Central memory CD4-positive, alpha-beta T cell (primary cell): ENCODE measurements at places on chromosomes 5 and 9.

DNA sequence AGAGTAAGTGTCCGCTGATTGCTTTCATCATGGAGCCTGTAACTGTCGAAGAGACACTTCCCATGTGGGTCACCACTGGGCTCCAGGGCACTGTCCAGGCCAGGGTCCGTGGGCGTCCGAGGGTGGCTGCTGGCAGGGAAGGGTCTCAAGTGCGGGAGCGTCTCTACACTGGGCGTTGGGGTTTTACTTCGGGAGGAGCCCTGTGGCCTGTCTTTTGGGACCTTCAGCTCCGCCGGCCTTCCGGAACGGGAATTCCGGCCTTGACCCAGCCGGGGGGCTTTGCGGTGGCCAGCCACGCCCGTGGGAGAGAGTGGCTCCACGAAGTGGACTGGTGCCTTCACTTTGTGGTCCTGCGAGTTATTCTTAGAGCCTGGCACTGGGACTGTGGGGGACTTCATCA lies 86.2 kb downstream of the CAMSAP1 start:
- DNase-seq = no peak

GRCh38 chr9:68843239-68843638 lies 138.2 kb downstream of the PIP5K1B start:
- DNase-seq = no peak

DNA sequence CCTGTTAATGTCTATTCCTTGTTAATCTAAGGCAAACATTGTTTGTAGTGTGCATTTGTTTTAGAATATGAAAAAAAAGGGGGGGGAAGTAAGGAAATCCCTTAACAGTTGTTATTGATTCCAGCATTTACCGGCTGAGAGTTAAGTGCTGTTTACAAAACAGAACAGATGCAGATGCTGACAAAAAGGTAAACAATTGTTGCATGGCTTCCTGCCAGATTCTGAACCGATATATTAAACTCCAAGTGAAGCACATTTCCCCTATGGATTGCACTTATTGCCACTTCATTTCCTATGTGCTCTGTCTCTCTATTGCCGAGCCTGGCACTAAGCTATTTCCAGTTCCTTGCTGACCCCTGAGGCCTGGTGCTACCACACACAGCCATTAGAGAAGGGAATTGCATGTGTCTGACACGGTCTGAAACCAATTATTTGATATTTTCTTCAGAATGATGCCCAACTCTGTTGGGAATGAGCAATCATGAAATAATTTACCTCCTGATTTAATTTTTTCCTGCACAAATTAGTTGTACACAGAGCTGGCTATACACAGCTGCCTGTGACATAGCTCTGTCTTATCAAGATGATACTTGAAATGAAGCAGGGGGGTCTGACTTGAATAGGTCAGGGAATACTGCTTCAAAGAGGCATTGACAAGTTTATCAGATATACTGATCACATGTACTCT lies 109.8 kb downstream of the KIAA0825 start:
- no peak for DNase-seq

DNA sequence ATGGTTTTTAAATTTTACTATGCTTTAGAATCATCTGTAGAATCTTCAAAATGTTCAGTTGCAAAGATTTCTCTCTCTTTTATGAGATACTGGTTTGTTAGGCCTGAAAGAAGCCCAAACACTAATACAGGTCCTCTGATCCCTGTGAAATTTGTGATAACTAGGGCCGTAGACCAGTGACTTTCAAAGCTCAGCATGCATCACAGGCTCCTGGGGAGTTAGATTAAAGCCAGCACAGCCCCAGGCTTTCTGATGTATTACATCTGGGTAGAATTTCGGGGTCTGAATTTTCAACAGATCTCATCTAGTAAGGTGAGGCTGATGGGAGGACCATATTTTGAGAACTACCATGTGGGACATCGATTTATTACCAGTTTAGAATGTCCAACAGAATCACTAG lies 194.1 kb upstream of the PTPRD start:
- DNase-seq = no peak

- no peak for DNase-seq
Observed at GRCh38 chr9:137306850-137307254, 4.8 kb upstream of the NRARP start.

GRCh38 chr5:124459984-124460383 lies 286.5 kb downstream of the ZNF608 start:
- DNase-seq = no peak

GRCh38 chr9:31983895-31984294 lies 400.5 kb upstream of the ACO1 start:
- DNase-seq = no peak

DNA sequence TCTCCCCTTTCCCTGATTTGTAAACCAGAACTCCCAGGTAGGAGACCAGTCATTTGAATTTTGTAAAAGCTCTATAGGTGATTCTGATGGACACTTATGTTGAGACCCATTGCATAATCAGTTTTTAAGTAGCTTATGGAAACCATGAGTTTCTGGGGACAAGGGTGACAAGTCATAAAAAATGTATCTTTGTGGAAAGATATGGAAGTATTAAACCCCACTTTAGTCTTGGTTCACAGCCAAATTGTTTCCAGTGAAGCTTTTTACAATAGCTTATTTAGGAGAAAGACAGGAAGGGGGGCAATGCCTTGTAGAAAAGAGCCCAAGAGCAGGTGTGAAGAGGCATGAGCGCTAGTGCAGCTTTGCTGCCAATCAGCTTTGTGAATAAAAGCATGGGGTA lies 453 bp upstream of the CCL28 start:
- DNase-seq = no peak

- DNase-seq = no peak
Observed at GRCh38 chr9:19551124-19551929, 142.5 kb downstream of the ACER2 start.

DNA sequence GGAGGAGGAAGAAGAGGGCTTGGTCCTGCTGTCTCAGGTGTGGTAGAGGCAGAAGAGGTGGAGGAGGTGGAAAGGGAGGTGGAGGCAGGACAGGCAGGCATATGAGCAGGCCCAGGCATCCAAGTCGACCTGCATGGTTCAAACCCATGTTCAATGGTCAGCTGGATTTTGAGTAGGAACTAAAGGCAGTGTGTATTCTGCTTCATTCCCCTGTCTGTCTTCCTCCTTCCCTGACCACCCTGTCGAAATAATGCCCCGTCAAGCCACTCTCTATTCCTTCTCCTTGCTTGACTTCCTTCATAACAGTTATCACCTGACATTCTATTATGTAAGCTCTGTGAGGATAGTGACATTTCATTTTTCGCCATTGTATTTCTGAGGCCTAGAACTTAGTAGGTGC lies 34.8 kb downstream of the ATP6V0E1 start:
- DNase-seq = no peak

DNA sequence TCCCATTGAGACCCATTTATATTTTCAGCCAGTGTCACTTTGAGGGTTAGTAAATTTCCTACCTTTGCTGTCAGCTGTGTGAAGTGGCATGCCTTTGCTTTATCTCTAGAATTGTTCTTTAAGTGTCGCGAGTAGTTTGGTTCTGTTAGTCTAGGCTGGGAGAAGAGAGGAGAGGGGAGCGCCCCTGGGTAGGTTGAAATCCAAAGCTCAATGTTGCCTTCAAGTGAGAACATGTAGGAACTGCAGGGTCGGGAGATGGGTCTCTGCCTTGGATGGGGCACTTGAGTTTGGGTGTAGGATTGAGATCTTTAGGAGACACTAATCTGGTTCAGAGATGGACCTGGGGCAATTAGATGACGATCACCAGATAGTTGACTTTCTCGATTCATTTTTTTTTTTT lies 46.3 kb downstream of the STC2 start:
- no peak for DNase-seq

GRCh38 chr9:131013015-131013755 lies 4.2 kb downstream of the LAMC3 start:
- DNase-seq = no peak

DNA sequence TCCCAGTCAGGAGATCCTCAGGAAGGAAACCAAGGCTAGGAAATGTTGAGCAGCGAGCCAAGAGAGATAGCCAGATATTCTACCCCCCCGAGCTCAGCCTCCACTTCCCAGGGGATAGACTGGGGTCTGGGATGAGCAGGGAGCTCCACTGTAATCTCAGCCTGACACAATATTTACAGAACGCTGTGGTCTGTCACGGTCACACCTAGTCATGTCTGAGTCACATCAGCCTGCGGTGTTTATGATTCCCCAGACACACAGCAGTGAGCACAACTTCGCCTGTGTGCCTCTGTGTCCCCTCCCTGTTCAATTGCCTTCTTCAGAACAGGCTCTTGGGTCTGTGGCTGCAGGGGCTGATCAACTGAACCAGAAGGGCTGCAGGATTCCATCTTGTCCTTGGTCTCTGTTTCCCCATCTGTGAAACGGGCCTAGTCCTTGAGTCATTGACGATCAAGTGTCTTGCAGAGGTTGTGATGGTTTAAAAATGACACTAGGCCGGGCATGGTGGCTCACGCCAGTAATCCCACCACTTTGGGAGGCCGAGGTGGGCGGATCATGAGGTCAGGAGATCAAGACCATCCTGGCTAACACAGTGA lies 8.6 kb upstream of the PRRX2 start:
- DNase-seq = no peak

- no peak for DNase-seq
Observed at GRCh38 chr5:166166071-166166470, 2125.4 kb upstream of the WWC1 start.

GRCh38 chr5:72633649-72634048 lies 126.4 kb upstream of the ZNF366 start:
- no peak for DNase-seq

- no peak for DNase-seq
Observed at GRCh38 chr9:105258225-105258737, 13.8 kb downstream of the SLC44A1 start.

DNA sequence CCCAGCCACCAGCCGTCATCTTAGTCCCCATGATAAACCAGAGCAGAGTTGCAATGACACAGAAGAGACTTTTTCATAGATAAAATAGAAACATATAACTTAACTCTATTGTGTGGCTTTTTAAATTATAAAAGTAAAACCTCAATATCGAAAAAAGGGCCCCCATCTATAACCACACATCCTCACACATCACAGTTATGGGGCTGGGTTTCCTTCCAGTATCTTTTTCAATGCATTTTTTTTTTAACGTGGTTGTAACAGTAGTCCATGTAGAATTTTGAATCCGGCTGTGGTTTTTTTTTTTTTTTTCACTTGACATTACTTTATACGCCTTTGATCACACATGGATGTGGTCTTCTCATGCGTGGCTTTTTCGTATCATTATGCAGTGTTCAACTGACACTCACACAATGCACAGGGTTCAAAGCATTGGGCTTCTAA lies 77.4 kb downstream of the CFAP77 start:
- peak; percentile 87 for DNase-seq

- DNase-seq = no peak
Observed at GRCh38 chr9:120928015-120928482, 1.5 kb upstream of the TRAF1 start.

DNA sequence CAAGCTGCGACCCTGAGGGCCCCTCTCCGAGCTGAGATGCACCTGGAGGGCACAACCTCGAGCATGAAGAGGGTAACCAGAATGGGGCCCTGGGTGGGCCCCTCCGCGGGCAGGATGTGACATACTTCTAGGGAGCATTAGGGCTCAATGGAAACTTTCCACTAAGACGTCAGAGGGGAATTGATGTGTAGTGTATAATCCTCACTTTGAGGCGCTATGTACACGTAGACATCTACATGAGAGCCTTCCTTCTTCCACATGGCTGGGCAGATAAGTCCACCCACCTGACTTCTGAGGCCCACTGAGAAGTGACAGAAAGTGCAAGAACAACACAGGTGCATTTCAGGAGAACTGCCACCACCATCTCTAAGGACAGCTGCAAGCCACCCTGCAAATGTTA lies 61.0 kb downstream of the DAP start:
- no peak for DNase-seq

DNA sequence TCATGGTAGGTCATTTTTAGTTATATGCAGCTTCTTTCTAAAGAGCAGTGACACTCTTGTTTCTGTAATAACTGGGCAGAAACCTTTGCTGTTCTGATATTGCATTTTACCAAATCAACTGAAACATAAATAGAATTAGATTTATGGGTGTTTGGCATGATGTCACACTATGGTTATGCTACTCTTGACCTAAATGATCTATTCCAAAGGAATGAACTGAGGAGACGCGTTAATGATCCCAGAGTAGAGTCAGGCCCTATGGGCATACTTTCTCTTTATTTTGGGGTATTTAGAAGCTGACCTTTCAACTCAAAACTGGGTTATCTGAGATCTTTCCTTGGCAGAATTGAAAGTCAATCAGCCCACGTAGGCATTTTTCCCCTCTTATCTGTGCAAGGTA lies 146.8 kb upstream of the ADAMTSL1 start:
- no peak for DNase-seq

- DNase-seq = no peak
Observed at GRCh38 chr5:113038136-113038535, 61.5 kb downstream of the DCP2 start.

DNA sequence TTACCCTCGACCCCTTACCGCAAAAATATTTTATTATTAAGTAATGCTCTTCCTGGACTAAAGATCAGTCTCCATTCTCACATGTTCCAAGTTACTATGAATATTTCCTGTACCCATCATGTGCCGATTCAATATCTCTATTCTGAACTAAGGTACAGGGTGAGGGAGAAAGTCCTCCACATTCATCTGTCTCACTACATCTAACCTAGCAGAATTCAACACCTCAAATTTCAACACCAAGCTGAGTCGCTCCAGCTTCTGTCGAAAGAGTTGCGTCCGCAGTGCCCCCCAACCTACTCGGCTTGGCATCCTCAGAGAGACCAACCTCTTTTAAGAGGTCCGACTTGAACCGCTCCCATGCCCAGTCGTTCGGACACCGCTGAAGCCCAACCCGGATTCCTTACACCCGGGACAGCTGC lies 1.0 kb downstream of the CERT1 start:
- no peak for DNase-seq

- peak; percentile 28 for DNase-seq
Observed at GRCh38 chr9:6428940-6429889, 16.2 kb downstream of the UHRF2 start.

DNA sequence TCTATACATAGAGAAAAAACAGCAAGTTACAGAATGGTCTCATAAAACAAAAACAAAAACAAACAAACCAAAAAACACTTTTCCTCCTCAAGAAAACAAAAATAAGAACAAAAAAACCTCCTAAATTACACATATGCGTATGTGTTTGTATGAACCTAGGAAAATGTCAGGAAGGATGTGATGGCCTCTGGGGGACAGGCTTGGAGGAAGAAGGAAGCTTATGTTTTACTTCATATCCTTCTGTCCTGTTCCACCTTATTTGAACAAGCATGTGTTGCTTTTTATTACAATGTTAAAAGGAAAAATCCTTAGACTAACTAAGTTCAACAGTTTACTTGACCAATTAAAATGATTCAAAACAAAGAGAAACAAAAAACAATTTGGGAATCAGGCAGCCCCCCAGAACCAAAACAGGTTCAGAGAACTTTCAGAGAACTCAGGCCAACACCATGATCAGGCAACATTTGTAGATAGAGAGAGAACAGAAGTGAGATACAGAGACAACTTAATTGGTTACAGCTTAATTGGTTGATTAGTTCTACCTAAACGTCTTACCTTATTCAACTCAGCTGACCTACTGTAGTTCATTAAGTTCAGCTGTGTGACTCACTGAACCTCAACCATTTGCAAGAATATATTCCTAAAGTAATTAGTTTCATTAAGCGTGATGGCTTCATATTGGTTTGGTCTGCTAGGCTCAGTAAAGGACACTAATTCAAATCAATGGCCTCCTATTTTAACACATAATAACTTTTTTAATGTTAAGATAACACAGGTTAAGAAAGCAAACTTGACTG lies 10.1 kb downstream of the SPAAR start:
- no peak for DNase-seq
